Muscle of back (tissue), 13 donors: ENCODE measurements at places on chromosomes 6 and 20.

GRCh38 chr6:168778201-168778600, 337.2 kb downstream of the SMOC2 start:
- peak; percentile 57 for DNase-seq

DNA sequence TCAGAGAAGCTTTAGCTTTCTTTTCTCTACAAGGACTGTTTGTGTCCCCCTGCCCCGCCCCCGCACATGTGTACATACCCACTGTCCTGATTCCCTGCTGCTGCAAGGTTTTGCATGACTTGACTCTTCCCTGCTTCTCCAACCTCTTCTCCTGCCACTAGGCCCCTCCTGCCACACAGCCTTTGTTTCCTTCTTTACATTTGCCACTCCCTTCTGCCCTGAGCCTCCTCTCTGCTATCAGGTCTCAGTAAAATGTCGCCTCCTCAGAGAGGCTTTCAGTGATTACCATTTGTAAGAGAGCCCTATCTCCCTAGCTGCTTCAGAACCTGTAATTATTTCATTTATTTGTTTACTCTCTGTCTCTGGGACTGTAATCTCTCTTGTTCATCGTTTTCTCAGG, 56.4 kb upstream of the VSTM2L start:
- DNase-seq: no peak

- no peak for DNase-seq
Observed at GRCh38 chr6:146803601-146804000, 204.8 kb downstream of the ADGB start.

DNA sequence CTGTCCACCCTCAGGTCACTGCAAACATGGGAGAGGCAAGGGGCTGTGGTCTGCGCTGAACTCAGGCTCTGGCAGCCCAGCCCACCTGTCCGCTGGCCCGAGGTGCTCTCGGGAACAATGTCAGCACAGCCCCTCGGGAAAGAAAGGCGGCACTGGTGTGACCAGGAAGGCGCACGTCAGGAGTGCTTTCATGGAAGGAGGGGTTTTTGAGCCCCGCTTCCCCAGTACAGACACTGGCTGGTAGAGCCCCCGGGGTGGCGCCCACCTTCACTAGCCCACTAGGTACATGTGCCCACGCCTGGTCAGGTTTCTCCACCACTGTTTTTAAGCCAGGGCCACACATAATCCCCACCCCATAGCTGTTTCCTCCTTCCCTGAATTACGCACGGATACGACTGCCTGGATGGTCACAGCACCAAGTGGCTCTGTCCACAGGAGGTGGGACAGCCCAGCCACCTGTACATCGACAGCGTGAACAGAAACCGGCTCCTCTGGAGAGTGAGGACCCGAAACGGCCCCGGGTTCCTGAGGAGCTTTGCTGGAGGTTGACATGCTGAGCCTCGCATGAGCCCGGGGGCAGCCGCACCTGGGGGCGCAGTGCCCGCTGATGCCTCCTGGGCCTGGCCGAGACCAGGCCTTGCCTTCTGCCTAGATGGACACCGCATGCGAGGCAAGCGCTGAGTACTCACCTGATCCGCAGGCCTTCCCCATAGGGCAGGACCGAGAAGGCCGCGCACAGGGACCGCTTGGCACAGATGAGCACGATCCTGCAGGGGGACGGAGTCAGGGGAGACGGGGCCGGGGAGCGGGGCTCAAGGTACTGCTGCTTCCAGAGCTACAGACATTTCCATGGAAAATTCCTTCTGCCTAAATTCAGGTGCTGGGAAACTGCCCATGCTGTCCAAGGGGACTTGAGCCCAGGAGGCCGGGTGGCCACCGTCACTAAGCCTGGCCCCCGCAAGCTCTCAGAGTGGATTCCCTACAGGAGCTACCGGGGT, 7.6 kb downstream of the RPS21 start:
- no peak for DNase-seq
